ENCODE measurements at places on chromosomes 11 and 22. TPM values are rescaled to one million over a fixed set of nuclear protein-coding genes. Genes with fewer than 3 reads are reported as not detected.
A peak's percentile ranks its signal among the peaks of the same experiment; 100 is the strongest.

GRCh38 chr22:44441401-44442185 lies 56.4 kb downstream of the RTL6 start:
- DNase-seq, result peak; percentile 65

DNA sequence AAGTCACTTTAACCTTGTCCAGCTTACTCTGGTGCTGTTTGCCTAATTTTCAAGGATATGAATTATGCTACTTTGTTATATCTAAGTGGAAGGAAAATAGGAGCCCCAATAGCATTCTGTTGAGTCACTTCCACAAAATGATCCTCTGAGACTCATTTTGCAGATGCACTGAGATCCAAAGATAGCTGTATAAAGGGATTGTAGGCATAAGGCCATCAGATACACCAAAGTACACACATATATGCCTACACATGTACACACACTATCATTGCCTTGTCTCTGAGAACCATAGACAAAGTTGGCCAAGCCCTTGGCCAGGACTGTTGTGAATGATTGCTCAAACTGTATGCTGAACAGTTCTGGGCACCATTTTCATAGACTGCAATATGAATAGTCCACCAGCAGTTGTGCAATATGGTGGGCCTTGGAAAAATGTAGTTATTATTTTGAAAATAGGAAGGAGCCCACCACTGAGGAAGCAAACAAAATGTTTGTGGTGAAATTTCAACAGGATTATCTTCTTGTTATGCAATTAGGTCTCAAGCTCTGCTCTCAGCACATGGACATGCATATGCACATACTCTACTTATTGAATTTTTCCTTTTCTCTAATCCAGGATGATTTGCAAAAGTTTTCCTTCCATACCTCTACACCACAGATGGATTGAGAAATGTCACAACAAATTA lies 186.0 kb upstream of the CTSC start:
- DNase-seq, result no peak

- DNase-seq, result no peak
These were observed 7.0 kb downstream of the DNAJB13 start for GRCh38 chr11:73957654-73958361.

DNA sequence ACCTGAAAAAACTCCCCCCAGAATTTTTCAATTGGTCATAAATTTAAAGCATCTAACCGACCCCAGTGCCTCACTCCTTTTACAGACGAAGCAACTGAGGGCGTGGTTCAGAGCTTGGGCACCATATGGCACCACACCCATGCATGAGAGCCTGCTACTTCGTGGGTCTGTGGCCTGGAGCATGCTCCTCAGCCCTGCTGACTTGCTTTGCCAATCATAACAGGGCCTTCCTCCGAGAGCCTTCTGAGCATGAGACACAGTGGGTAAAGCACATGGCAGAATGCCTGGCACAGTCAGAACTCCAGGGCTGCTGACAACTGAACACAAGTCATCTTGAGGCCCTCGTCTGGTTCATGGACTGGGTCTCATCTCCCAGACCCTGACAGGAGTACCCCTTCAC lies 33.3 kb downstream of the HIRA start:
- DNase-seq, result peak; percentile 75

DNA sequence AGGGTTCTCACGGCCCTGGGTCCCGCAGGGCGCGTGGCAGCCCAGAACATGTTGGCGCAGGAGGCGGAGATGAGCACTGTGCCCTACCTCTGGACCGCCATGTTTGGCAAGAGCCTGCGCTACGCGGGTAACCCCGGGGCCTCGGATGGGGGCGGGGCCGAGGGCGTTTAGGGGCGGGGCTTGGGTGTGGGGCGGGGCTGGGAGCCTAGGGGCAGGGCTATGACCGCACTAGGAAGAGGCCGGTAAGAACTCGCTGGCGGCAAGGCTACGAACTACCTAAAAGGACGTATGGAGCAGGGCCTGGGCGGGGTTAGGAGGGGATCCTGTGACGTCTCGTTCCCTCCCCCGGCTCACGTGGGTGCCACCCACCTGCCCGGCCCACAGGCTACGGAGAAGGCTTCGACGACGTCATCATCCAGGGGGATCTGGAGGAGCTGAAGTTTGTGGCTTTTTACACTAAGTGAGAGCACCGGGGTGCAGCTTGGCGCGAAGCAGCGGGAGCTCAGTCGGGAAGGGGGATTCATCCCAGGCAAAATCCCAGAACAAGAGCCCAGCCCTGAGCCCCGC lies 2.8 kb upstream of the LZTR1 start:
- peak; percentile 97 for DNase-seq

- peak; percentile 62 for DNase-seq
These were observed 2.2 kb downstream of the RNF185 start for GRCh38 chr22:31162015-31162765.

- DNase-seq, result peak; percentile 93
These were observed 80.7 kb upstream of the PPARA start for GRCh38 chr22:46069521-46070214.

The C11orf86 gene
- not detected for total RNA-seq

The SPTY2D1 gene
- total RNA-seq, result 19.2 TPM

The TSGA10IP gene
- not detected for total RNA-seq

The TRIM48 gene
- not detected for total RNA-seq

The CDHR5 gene
- total RNA-seq, result not detected

Data from osteoblast (primary cell).